ENCODE measurements at places on chromosomes 3 and 15. TPM values are rescaled to one million over a fixed set of nuclear protein-coding genes. Genes with fewer than 3 reads are reported as not detected.

DNA sequence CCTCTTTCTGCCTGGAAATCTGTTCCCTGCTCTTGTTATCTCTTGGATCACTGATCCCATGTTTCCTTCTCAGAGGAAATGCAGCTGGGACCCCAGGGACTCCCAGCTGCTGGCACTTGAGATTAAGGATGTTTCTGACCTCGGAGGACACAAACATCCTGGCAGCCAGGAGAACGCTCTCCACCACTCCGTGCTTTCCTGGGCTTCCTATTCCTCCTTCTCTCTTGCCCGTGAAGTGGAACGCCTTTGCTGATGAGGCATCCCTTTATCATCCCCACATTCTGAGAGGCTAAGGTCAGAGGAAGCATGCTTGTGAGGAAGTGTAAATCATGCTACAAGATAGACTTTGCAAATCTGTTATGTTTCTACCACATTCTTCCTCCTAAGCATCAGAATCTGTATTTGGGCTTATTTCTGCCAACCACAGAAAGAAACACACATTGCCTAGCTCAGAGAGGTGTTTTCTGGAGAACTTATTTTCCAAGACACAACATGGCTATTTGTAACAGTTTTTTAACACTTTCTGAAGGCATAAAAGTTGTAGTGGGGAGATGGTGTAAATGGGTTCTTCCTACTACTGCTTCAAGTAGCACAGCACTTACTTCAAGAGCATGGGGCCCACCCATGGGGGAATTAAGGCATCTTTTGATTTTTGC lies 25.6 kb upstream of the LDHAL6B start:
- no peak for DNase-seq

The B3GALNT1 gene
- total RNA-seq = not detected

The TPRG1 gene
- total RNA-seq = 3.7 TPM

DNA sequence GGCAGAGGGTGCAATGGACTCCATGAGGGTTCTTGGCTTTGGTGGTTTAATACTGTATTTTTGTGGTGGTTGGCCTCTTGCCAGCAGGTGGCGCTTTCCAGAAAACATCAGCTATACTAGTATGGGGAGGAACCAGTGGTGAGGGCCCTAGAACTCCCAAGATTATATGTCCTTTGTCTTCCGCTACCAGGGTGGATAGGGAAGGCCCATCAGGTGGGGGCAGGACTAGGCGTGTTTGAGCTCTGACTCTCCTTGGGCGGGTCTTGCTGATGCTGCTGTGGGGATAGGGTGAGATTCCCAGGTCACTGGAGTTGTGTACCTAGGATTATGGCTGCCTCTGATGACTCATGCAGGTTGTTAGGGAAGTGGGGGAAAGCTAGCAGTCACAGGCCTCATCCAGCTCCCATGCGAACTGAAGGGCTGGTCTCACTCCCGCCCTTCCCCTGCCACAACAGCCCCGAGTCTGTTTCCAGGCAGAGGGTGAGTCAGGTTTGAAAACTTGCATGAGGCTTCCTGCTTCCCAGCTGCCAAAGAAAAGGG lies 357.7 kb downstream of the OTOL1 start:
- no peak overlapping the region for H3K27ac ChIP-seq
- no peaks in the 10 kb centered on the region for H3K36me3 ChIP-seq
- H3K4me3 ChIP-seq = no peak overlapping the region
- H3K27me3 ChIP-seq = no peaks in the 10 kb centered on the region
- DNase-seq = no peak

DNA sequence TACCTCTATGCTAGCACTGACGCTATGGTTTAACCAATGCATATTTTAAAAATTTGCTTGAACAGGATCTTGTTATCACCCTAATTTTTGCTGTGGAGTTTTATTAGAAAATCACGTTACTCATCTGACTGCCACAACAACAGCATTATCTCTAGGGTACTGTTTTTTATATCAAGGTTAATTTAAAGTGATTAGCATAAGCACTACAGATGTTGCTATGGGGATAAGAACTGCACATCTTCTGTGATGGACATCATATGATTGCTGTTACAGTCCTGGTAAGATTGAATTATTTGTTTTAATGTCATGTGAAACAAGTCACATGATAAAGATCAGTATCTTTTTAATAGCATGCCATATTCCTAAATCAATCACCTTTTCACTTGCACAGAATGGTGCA lies 492.2 kb upstream of the ROBO2 start:
- no peak overlapping the region for H3K27ac ChIP-seq
- H3K36me3 ChIP-seq = no peaks in the 10 kb centered on the region
- no peak for DNase-seq
- no peaks in the 10 kb centered on the region for H3K27me3 ChIP-seq
- no peak overlapping the region for H3K4me3 ChIP-seq

The TMIE gene
- total RNA-seq = not detected

The STRIT1 gene
- not detected for total RNA-seq

The CPNE9 gene
- not detected for total RNA-seq

Measured in GM12878 (cell line).